ENCODE measurements at places on chromosomes 5 and 9. TPM values are rescaled to one million over a fixed set of nuclear protein-coding genes. Genes with fewer than 3 reads are reported as not detected.

DNA sequence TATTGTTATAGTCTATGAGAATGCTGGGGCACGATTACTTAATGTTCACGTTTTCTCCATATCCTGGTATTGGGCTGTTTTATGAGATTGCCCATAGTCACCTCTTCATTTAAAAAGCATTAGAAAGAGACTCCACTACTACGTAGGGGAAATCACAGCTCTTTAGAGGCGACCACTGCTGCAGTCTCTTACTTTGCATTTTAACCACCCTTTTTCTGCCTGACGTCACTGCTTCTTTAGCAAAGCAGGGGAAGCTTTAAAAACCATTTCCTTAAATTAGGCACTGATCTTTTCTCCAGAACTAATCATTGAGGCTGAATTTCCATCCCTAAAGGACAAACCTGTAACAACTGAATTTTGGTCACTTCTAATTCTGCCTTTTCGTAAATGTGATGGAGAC is 38.9 kb downstream of the ZNF608 start:
- no peak for DNase-seq
- no peaks in the 10 kb centered on the region for H3K27me3 ChIP-seq
- no peaks in the 10 kb centered on the region for H3K36me3 ChIP-seq

DNA sequence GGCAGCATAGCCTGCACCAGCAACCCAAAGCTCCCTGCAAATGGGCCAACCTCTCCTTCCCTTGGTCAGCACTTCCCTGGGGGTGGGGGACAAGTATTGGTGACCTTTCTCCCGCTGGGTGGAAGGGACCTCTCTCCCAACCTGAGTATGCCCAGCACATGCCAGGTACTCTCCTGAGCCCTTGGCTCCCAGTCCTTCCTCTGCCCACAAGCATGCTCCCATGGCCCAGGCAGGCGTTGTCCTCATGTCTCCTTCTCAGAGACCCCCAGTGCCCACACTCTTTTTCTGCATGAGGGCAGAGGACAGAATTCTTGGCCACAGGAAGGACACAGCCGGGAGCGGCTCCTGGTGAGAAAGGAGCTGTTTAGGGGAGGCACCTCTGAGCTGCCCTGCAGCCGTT is 60.3 kb downstream of the PHF2 start:
- no peak overlapping the region for H3K4me3 ChIP-seq
- no peaks in the 10 kb centered on the region for H3K27me3 ChIP-seq
- H3K36me3 ChIP-seq, result peaks cover 60% of the 10 kb centered on the region
- no peak for DNase-seq

GRCh38 chr5:173573126-173573960 is 43.1 kb downstream of the BOD1 start:
- H3K27me3 ChIP-seq, result peaks cover 8% of the 10 kb centered on the region
- H3K4me1 ChIP-seq, result peaks cover 6% of the 10 kb centered on the region
- no peak overlapping the region for H3K4me3 ChIP-seq
- no peak overlapping the region for H3K27ac ChIP-seq
- DNase-seq, result peak; percentile 83
- no peaks in the 10 kb centered on the region for H3K36me3 ChIP-seq

DNA sequence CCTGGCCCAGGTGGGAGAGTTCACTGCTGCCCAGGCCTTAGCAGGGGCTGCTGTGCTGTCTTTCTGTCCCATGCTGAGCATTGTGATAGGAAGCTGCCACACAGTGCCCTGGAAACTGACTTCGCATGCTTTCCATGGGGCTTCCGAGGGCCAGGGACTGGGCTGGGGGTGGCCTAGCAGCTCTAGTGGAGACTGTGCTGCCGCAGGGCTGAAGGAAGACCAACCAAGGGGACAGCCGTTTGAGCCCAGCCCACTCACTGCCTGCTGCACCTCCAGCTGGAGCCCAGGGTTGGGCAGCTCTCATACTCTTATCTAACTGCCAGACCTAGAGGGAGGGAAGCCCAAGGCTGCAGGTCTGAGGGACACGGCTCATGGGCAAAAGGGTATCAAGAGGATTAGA is 79.2 kb downstream of the RGS3 start:
- H3K4me3 ChIP-seq, result no peak overlapping the region

PCDHA4 gene
- 0.59 TPM for total RNA-seq

TPM2 gene
- 110 TPM for total RNA-seq
